Posterior cingulate gyrus (tissue), 11 donors: ENCODE measurements at places on chromosomes 1 and 21.

DNA sequence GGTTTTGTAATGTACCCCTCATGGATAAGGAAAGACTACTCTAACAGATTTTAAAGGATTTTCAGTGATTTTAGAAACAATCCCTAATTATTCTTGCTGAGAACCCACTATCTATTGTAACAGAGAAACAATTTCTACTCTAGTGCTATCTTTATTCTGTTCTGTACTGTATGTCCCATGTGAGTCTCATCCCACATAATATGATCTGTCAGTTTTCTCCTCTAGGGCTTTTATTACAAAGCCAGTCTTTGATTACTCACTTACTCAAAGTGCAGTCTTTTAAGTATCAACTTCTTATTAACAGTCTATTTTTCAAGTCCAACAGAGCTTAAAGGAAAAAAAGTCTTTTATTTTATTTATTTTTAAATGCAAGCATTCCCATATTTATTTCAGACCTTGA is 54.8 kb downstream of the CTH start:
- no peak for DNase-seq

- no peak for DNase-seq
Measured at GRCh38 chr1:86089765-86090164, 66.8 kb downstream of the COL24A1 start.

GRCh38 chr1:10787286-10787685 is 9.2 kb downstream of the CASZ1 start:
- DNase-seq: peak; percentile 66

DNA sequence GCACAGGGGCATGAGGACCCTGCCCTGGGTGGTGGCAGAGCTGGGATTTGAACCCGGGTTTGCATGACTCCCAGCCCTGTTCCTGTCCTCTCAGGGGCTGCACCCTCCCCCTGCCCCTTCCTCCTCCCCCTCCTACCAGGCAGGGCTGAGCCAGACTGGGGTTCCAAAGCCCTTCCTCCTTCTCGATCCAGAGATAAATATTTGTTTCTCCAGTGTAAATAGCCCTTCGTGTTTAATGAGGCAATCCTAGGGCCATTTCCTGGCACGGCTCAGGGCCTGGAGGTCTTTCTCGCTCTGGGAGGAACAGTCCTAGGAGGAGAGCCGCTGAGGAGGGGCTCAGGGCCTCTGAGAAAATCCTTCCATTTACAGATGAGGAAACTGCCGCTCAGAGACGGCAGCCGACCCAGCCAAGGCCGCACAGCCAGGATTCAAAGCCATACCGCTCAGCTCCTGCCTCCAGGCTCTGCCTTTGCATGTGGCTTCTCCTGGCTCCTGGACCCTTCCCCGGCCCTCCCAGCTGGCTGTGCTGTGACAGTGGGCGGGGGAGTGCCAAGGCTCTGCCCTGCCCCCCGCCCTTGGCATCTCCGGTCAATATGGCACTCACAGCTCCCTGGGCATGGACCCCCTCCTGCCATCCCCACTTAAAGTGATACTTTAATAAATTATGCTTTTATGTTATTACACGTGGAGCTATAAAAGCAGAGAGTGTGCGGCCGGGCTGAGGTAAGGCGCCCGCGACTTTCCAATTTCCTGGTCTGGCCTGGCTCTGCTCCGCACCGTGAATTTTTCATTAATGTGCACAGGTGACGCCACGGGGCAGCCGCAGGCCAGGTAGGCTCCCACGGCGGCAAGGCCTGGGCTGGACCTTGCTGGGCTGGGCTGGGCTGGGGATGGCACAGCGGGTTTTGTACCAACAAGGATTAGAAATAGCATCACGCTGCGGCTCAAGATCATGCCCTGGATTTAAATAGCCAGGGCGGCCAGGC is 114.7 kb upstream of the WNT4 start:
- DNase-seq: no peak

- no peak for DNase-seq
Measured at GRCh38 chr1:215052256-215053015, 30.1 kb upstream of the KCNK2 start.
